Adipocyte (in vitro differentiated cells): ENCODE measurements at places on chromosomes 2 and 18.
A peak's percentile ranks its signal among the peaks of the same experiment; 100 is the strongest.

DNA sequence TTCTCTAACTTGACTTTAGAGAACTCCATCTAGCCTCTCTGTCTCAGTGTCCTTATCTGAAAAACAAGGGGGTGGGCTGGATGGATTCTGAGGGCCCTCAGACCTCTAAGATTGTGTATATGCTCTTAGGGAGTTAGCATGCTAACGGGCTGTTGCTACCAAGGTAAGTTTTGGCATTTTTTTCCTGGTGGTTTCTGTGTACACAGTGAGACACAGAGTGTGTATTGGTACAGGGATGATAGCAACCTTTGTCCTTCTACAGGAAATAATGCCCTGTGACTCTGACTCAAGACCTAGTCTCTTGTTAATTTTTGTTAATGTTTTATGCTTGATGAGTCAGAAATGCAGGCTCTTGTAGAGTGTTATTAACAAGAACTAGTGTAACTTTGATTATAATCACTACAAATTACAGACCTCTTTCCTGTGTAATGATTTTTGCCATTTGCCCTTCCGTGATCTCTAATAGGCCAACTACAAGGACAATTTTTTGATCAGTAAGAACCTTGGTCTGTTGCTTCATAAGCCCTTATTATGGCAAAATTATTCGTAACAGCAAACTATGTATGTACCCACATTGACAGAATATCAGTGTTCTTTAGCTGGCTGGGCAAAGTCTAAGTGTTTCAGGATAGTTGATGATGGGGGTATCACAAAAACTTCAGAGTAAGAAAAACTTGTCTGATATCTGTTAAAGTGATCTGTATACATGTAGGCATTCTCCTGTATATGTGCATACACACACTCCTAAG lies 89.7 kb downstream of the SPTBN1 start:
- no peak for DNase-seq

DNA sequence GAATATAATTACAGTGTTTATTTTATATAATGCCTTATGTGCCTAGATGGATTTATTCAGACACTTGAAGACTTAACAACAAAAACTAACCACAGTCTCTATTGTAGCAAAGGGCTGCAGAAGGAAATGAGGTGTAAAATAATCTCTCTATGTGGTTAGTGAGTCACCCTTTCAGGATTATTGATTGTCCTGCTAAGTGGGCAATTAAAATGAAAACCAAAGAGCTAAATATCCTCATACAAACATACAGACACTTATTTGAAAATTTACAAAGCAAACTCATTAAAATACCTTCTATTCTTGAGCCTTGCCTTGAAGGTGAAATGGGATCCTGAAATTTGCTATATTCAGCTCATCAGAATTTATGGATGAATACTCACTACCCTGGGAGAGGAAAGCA lies 27.7 kb upstream of the DCC start:
- no peak for DNase-seq

- no peak for DNase-seq
These were observed 66.2 kb upstream of the AQP4 start for GRCh38 chr18:26931659-26932058.

GRCh38 chr18:49467599-49467998 lies 7.2 kb upstream of the DYM start:
- no peak for DNase-seq

DNA sequence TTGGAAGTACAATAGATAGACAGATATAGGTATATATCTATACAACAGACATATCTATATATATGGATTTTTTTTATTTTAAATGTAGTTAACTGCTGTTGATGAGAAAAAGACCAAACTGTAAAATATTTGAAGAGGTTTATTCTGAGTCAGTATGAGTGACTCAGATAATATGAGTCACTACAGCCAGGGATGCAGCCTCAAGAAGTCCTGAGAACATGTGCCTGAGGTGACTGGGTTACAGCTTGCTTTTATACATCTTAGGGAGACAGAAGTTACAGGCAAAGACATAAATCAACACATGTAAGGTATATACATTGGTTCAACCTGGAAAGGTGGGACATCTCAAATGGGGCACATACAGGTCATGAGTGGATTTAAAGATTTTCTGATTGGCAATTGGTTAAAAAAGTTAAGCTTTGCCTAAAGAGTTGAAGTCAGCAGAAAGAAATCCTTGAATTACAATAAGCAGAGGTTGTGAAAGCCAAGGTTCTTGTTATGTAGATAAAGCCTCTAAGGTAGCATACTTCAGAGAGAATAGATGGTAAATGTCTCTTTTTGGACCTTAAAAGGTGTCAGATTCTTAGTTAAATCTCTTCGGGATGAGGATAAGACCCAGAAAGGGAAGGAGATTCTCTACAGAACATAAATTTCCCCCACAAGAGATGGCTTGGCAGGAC lies 149.9 kb downstream of the RBM43 start:
- DNase-seq = peak; percentile 66

- peak; percentile 75 for DNase-seq
These were observed 52.1 kb downstream of the SLC38A11 start for GRCh38 chr2:164903204-164903603.

GRCh38 chr2:12270876-12271588 lies 445.7 kb upstream of the TRIB2 start:
- DNase-seq = no peak

DNA sequence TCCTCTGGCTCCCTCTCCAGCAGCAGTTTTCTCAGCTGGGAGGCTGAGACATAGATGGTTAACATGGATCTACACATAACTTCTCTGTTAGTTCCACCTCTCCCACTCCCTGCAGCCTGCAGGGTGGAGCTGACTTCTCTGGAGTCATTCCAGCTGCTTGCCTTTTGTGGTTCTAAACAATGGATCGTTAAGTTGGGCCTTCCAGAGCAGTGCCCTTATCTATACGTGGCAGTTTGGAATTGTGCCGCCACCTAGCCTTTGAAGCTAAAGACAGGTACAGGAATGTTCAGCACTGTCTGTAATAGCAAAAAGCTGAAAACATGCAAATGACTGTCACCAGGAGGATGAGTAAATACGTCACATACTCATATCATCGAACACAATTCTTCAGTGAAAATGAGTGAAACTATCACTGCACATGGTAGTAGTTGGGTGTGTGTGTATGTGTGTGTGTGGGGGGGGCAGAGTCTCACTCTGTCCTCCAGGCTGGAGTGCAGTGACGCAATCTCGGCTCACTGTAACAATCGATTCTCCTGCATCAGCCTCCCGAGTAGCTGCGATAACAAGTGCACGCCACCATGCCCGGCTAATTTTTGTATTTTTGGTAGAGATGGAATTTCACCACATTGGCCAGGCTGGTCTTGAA lies 50.3 kb downstream of the SH2D6 start:
- DNase-seq = peak; percentile 62

DNA sequence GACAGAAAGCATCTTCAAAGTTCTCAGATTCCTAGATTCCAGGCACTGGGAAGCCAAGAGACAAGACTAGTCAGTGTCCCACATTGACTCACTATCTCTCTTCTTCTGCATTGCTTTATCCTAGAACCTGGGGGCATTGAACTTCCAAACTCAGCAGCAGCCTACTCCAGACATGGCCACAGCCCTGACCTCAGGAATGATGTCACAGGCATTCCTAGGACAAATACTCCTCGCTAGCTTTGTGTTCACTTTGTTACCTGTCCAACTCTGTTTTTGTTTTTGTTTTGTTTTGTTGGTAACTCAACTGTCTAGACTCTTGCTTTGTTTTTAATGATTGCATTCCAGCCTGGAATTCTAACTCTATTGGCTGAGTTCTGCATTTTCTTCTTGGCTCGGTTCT lies 449.3 kb upstream of the SPHKAP start:
- no peak for DNase-seq

DNA sequence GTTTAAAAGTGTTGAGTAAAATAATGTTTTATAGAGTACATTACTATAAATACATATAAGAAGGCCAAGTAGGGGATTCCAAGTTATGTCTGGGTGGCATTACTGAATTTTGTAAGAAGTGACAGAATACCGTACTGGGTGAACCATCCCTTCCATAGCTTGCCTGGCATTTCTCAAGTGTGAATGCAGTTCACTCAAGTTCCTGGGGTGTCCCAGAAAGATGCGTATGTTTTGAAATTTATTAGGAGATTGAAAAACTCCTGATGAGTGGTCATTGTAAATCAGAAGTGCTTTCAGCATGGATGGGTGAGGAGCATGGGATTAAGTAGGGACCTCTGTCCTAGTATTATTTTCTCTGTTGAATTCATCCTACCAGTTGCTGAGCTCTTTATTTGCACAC lies 103.2 kb downstream of the VAPA start:
- no peak for DNase-seq

DNA sequence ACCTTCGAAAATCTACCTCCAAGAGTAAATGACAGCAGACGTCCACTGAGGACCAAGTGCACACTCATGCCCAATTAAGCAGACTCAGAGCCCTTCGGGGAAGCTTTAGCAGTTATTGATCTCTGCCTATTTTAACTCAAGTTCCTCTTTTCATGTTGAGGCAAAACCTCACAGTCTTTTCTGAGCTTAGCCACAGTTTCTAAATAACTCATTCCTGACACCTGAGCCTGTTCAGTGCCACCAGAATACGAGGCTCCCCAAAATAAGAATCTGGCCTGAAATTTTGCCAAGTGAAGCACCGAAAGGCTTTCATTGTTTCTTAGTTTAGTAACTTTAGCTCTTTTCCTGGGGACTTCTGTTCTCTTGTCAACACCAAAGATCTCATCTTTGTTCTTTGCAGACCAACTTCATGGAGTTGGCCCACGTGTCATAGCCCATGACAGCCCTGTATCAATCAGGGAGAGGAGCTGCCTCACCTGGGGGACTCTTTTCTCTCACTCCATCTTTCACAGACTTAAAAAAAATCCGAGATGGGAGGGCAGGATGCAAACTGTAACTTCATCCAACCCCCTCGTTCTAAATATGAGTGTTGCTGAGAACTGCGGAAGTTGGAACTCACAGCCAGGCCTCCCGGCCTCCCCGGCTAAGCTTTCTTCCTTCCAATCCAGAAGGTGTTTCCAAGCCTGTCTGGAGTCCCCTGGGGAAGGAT lies 22.2 kb downstream of the INPP5D start:
- DNase-seq = no peak

GRCh38 chr18:55356815-55357214 lies 231.2 kb downstream of the TCF4 start:
- no peak for DNase-seq

GRCh38 chr2:27461118-27461517 lies 18.9 kb downstream of the KRTCAP3 start:
- DNase-seq = no peak

- DNase-seq = no peak
These were observed 394.8 kb upstream of the ATP5MC3 start for GRCh38 chr2:175576270-175576669.

GRCh38 chr2:129934044-129934822 lies 45.2 kb upstream of the RAB6C start:
- DNase-seq = peak; percentile 46

GRCh38 chr2:12163866-12164265 lies 417.4 kb downstream of the LPIN1 start:
- DNase-seq = no peak

DNA sequence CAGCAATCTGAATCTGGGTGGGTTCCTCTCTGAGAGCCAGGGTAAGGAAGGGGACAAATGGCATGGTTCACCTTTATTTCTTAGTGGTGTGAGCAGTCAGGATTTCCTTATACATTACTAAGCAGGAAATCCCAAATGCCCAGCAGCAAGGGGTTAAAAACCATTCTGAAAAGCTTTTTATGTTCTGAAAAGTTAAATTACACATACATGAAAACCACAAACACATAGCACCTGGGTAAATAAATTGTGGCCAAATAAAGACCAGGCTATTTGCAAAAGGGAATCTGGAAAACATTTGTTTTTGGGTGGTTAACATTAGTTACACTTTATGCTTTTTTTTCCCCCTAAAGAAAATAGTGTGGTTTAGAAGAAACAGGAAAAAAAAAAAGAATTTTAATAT lies 156.1 kb downstream of the AGPS start:
- DNase-seq = no peak

GRCh38 chr2:13002536-13003331 lies 286.0 kb downstream of the TRIB2 start:
- no peak for DNase-seq

GRCh38 chr18:35458271-35458670 lies 39.5 kb downstream of the INO80C start:
- DNase-seq = no peak

DNA sequence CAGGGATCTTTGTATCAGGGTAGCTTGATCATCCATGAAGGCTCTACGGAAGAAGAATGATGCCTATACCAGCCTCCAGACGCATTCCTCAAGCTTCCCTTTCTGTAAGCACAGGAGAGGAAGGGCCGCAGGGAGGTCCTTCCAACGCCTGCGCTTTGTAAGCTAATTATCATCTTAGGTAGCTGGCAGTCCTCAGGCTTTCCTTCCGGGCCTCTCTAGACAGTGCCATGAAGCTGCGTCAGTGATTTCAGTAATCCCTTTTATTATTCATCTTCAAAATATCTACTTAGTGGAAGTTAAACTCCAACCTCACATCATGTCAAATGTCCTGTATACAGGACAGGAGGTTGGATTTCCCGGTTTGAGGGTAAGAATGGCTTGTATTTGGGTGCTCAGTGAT lies 92.3 kb downstream of the ETAA1 start:
- no peak for DNase-seq

- no peak for DNase-seq
These were observed 451.0 kb upstream of the SALL3 start for GRCh38 chr18:78528411-78529258.

GRCh38 chr2:37232131-37232933 lies 874 bp downstream of the NDUFAF7 start:
- no peak for DNase-seq

DNA sequence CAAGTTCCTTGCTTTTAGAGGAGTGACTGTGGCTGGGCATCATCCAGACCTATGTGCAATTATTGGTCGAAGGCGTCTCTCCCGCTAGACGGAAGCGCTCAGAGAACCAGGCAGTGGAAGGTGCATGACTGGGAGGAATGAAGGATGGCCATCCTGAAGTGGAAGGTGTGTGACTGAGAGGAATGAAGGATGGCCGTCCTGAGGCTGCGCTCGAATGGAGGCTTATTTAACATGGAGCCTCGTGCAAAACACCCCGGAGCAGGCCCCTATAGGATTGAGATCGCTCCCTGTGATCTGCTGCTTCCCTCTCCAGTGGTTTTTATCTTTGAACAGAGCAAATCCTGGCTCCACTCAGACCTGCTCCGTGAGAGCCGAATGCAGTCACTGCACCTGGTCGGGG lies 140.2 kb upstream of the ID2 start:
- DNase-seq = no peak

DNA sequence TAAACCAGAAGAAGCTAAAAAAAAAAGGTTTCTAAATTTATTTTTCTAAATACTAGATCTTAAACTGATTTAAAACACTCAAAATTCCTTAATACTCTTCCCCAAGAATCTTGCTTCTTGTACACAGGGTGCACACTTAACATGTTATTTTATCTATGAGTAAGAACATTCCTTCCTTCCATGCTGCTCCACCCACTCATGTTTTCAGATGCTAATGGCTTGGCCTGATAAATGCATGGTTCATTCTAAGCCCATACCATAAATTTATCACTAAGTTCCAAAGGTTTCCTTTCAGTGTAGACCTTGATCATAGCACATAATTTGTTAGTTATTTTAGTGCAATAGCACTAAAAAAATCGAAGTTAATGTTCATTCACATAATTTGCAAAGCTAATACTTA lies 8.1 kb downstream of the FBXO48 start:
- peak; percentile 57 for DNase-seq

GRCh38 chr18:35182151-35182550 lies 58.7 kb upstream of the ZNF397 start:
- no peak for DNase-seq

GRCh38 chr2:235005603-235006259 lies 53.9 kb downstream of the SH3BP4 start:
- peak; percentile 24 for DNase-seq

- DNase-seq = no peak
These were observed 474.9 kb upstream of the TMEFF2 start for GRCh38 chr2:192669505-192670091.
